ENCODE measurements at places on chromosomes 13 and 19.

DNA sequence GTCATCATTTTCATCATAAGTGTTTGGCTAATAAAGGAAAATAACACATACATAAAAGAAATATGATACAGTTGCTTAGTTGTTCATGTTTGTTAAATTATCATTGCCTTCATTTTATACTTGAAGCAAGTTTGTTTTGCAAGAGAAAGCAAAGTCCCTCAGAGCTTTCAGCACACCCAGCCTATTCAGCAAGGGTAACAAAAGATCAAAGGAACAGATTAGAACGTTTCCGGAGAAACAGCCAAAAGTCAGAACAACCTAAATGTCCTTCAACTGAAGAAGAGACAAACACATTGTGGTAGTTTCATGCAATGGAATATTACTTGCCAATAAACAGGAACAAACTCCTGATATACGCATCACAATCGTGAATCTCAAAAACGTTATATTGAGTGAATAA lies 380.7 kb downstream of the MZT1 start:
- DNase-seq = no peak

DNA sequence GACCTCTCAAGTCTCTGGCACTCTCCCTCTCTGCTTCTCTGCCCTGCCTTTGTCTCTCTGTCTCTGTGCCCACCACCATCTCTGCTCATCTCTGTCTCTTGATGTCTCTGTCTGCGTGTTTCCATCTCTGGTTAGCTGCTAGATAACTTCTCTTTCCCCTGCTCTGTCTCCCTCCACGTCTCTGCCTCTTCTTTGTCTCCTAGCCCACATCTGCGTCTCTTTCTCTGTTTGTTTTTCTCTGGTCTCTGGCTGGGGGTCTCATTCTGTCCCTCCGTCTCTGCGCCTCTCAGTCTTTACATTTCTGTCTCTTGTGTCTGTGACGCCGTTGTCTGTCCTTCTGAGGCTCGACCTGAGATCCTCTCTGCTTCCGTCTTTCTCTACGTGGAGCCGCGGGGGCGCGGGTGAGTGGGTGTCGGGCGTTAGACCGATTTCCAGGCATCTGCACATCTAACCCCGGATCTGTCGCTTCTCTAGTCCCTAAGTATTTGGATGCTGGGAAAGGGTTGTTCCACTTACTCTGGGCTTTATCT lies 386 bp downstream of the GIPR start:
- DNase-seq = peak; percentile 56

DNA sequence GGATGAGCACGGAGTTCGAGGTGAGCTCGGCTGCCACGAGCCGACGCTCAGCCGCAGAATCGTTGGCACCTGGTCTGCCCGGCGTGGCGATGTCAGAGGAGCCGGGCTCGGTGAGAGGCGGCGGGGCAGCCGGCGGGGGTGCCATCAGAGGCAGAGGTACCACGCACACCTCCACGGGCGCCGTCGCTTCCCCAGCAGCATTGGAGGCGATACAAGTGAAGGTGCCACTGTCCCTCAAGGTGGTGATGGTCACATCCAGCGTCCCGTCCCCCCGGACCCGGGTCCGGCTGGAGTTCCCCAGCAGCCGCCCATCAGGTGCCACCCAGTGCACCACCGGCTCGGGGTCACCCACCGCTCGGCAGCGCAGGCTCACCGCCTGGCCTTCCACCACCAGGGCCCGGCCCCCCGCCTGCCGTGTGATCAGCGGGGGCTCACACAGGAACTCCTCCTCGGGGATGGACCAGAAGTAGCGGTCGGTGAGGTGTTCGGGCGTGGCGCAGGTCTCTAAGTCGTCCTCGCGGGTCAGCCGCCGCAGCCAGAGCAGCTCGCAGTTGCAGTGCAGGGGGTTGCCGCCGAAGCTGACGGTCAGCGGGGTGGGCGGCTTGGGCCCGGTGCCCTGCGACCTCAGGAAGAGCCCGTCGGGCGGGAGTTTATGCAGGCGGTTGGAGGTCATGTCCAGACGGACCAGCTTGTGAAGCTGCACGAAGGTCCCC lies 6.5 kb downstream of the LRFN1 start:
- no peak for DNase-seq

GRCh38 chr13:49436890-49437289 lies 7.0 kb downstream of the CAB39L start:
- DNase-seq = no peak

DNA sequence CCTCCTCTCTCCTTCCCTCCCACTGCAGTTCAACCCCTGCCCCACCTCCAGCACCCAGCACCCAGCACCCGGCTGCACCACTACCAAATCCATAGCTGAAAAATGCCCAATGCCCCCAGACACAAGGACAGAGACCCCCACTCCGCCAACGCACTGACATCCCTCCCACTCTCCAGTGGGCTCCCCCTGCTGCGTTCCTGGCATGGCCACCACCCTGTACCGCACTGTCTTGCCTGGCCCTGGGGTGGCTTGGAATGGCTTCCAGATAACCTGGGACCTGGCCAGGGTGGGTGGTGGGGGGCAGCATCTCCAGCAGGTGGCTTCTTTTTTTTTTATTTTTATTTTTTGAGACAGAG lies 5.8 kb upstream of the MKNK2 start:
- DNase-seq = no peak

DNA sequence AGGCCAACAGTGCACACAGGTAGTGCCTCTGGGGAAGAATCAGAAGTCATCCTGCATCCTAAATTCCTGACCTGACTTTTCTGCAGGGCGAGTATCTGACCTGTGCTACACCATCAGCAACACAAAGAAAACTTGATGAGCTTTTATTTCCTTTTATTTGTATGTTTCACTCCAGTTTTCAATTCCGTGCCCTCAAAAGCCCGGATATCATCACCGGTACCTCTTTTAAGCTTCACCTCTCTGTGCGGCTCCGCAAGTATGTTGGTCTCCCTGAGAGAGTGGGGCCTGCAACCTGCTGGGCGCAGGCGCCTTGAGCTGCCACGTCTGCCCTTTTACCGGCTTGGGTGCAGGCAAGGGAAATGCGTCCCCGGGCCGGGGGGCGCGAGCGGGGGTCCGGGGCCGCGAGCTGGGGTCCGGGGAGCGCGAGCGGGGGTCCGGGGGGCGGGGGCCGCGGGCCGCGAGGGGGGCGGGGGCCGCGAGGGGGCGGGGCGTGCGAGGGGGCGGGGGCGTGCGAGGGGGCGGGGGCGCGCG lies 4.3 kb upstream of the DUXA start:
- peak; percentile 18 for DNase-seq

GRCh38 chr19:784541-784940 lies 12.7 kb upstream of the PTBP1 start:
- no peak for DNase-seq

GRCh38 chr19:19554074-19555023 lies 16.3 kb downstream of the CILP2 start:
- DNase-seq = peak; percentile 65

GRCh38 chr13:33026489-33027152 lies 10.4 kb downstream of the KL start:
- no peak for DNase-seq

- no peak for DNase-seq
Measured at GRCh38 chr13:74452176-74452575, 318.0 kb upstream of the KLF12 start.

DNA sequence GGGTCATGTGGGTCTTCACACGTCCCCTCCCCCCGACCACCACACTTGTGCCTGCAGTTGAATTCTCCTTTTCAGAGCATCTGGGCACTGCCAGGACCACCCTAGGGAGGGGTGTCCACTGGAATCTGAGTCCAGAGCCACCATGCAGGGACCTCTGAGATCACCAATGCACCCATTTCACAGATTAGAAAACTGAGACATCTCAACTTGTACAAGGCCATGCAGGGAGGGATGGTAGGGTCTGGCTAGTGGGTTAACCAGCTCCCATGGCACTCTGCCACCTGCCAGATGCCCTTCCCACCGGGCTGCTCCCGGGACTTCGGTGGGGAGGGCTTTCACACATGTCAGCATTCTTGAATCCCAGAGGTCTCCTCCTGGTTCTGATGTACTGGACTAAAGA lies 44.3 kb upstream of the C19orf12 start:
- no peak for DNase-seq

DNA sequence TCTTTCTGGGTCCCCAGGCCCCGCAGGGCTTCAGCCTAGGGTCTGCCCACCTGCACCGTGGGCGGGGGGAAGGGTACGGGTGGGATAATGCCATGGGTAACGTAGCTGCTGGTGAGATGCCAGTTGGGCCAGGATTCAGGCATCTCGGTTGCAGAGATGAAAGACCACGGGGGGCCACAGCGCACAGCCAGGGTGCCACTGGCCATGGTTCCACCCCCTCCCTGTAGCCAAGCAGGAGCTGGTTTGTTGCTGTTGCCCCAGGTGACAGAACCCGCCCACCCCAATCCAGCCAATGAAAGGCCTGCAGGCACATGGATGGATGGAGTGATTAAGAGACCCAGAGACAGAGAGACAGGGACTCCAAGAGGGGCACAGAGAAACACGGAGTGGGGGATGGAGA lies 1.0 kb upstream of the CGB7 start:
- DNase-seq = no peak
